ENCODE measurements at places on chromosomes 5 and 9.
A peak's percentile ranks its signal among the peaks of the same experiment; 100 is the strongest.

- no peak for DNase-seq
Measured at GRCh38 chr9:97318433-97318832, 11.0 kb downstream of the CCDC180 start.

- DNase-seq: no peak
Measured at GRCh38 chr5:106167766-106168165, 1503.0 kb downstream of the EFNA5 start.

- DNase-seq: no peak
Measured at GRCh38 chr5:68277431-68277830, 61.9 kb downstream of the PIK3R1 start.

GRCh38 chr9:109792951-109793546, 13.1 kb downstream of the PALM2AKAP2 start:
- DNase-seq: no peak

DNA sequence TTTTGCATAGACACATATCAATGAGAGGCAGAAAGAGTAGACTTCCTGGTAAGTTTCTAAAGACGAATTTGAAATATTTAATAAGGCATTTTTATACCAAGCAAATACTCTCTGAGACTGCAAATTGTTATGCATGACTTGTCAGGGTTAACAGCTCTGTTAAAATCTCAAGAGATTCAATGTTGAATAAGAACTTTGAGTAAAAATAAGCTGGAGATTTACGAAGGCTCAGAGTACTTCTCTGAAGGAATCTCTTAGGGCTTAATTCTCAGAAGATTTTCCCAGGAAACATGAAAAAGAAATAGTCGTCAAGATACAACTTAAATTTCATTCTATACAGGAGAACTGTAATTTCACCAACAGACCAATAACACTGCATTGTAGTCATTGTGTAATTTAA, 259.4 kb downstream of the CDH18 start:
- DNase-seq: no peak

DNA sequence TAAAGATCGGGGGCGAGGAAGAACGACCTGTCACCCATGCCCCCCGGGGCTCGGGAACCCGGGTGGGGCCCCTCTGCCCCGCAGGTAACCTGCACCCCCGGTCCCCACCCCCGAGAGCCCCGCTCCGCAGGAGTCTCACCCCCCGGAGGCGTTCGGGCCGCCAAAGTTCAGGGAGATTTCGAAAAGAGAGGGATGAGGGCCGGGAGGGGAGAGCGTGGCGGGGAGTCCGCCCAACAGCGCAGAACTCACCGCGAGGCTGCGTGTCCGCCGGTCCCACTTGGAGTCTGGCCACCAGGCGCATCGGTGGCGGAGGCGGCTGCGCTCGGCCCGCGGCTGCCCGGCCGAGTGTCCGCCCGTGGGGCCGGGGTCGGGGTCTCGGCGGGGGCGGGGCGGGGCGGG, at the start of gene PHF19:
PHF19 (minus strand) TSS at position 347 of the 399 bp plus-strand sequence. CDS start 2,447 bp downstream, outside the sequence.
- DNase-seq: no peak

DNA sequence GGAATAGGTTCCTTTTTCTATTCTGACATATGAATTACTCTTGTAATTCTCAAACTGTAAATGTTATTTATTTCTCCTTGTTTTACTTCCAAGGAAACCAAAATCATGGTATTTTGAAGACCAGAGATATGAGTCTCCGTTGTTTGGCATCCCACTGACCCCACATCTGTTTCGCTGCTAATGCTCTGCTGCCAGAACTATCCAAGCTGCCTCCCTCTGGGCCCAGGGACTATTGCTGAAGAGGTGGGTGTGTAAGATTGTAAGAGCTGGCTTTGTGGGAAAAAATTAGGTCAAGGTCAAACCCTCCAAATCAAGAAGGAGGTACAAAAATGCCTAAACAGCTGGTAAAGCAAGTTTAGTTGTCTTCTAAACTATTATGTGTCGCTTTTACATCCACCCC, 129.4 kb upstream of the MYO10 start:
- DNase-seq: no peak

- DNase-seq: no peak
Measured at GRCh38 chr5:33854733-33855151, 37.0 kb downstream of the ADAMTS12 start.

- DNase-seq: no peak
Measured at GRCh38 chr5:63125862-63126261, 547.2 kb downstream of the LRRC70 start.

DNA sequence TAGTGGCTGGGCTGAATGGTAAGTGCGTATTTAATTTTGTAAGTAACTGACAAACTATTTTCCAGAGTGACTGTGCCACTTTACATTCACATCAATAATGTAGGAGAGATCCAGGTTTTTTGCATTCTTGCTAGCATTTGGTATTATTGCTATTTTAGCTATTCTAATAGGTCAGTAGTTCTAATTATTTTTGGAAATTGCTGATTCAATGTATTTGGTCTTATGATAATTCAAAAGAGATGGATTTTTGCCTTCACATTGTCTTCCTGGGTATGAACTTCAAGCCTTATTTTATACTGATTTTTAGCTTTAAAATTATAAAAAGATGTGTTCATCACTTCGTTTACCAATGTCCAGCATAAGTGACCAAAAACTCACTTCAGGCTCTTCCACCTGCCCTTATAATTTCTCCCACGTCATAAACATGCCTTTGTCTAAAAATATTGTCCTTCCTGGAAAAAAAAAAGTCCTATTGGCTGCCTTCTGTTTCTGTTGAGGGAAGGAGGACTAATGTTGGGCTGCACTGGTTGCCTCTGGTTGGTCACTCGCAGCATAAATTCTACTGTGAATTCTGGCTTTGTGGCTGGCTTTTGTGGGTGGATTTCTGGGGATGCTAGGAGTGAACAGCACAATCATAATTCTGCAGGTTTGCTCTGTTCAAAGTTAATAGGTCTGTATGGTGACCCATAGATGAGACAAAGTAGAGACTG, 15.2 kb downstream of the FOXD1 start:
- DNase-seq: no peak

- no peak for DNase-seq
Measured at GRCh38 chr5:131109540-131110255, 55.4 kb downstream of the HINT1 start.

GRCh38 chr5:20618340-20618739, 630.3 kb upstream of the CDH18 start:
- no peak for DNase-seq

DNA sequence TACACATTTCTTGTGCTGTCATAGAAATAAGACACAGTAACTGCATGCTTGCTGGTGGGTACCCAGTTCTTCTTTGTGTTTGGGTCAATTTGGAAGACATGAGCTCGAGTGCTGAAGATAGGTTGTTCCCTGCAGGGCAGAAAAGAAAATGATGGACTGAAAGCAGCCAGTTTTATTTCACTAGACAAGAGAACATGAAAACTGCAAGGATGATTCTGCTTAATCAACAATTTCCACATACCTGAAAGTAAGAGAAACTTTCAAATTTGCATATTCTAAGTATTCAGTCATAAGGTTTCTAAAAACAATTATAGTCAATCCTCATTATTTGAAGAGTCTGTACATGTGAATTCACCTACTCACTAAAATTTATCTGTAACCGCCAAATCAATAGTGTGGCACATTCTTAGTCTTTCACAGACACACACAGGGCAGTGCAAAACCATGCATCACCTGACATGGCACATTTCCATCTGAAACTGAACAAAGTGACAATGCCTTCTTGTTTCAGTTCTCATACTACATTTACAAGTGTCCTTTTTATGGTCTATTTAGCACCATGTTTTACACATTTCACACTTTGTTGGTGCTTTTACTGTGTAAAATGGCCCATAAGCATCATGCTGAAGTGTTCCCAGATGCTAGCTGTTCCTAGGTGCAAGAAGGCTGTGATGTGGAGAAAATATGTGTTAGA, 56.9 kb downstream of the HOMER1 start:
- no peak for DNase-seq

DNA sequence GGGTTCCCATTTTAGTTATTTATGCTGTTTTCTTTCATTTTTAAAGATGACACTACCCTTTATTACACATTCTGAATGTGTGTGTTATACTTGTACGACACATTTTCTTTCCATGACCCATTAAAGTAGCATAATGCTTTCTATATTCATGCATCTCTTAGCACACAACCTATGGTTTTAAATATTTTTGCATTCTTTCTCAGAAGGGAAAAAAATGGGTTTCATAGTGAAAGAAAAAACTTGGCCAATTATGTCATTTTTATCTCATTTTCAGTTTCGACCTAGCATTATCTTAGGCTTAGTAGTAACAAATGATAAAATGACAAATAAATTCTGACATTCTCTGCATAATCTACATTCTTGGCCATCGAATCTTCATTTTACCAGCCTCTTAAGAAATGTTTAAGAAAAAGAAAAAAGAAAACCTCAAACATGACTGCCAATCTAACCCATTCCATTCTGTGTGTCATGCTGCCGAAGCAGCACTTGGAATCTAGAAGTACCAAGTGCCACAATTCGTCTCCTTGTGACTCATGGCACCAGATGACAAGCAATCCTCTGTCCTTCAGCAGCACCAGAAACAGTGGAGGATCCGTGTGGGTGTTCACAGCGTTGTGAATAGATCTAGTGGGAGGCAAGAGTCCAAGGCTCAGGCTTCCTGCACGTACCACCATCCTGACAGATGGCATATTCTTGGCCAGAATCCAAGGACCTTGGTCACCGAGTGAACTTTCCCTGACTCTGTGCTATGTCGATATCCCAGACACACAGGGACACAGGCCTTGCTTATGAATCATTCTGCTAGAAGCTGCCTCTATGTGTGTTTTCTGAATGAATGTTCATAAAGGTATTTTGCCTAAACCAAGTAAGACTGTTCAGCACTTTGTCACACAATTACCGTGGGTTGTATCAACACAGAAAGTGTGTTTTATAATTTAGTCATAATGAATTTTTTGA, 502.7 kb downstream of the NR2F1-AS1 start:
- peak; percentile 96 for DNase-seq

DNA sequence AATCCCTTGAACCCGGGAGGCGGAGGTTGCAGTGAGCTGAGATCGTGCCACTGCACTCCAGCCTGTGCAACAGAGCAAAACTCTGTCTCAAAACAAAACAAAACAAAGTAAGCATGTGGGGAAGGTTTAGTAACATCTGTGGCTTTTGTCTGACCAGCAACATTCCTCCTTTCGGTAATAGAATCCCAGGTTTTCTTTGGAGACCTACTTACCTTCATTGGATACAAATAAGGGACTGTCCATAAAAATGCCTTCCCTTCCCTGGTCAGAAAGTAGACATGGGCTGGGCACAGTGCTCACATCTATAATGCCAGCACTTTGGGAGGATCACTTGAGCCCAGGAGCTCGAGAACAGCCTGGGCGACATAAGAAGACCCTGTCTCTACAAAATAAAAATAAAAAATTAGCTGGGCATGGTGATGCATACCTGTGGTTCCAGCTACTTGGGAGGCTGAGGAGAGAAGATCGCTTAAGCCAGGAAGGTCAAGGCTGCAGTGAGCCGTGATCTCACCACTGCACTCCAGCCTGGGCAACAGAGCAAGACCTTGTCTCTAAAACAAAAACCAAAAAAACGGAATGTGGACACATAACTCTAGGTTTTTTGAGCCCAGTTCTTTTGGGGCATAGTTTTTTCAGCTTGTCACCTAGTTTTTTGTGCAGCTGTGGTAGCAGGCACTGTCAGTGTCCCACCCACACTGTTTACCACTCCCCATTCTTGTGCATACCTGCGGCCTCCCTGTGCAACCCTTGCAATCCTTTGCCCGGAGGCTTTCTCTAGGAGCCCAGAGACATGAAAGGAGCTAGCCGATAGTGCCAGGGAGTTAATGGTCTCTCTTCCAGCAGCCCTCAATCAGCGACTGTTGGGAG, 9.0 kb upstream of the SPINK4 start:
- DNase-seq: no peak

DNA sequence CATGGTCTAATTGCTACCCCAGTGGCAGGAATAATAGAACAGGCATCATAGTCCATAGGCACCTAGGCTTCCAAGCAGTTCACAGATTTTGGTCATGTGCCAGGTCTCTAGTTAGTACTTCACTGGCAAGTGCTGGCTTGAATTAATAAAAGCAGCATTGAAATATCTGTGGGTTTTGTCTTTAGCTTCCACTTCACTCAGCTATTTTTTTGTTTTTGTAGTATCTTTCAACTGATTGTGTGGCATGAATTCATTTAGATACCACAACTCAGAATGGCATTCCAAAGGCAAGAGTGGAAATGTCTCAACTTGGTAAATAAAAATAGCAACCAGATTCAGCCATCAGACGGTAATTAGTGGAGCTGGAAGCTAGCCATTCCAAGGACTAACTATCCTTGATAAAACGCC, 27.9 kb upstream of the ITGA2 start:
- no peak for DNase-seq

GRCh38 chr5:157279605-157280239, 13.8 kb downstream of the CYFIP2 start:
- DNase-seq: no peak

DNA sequence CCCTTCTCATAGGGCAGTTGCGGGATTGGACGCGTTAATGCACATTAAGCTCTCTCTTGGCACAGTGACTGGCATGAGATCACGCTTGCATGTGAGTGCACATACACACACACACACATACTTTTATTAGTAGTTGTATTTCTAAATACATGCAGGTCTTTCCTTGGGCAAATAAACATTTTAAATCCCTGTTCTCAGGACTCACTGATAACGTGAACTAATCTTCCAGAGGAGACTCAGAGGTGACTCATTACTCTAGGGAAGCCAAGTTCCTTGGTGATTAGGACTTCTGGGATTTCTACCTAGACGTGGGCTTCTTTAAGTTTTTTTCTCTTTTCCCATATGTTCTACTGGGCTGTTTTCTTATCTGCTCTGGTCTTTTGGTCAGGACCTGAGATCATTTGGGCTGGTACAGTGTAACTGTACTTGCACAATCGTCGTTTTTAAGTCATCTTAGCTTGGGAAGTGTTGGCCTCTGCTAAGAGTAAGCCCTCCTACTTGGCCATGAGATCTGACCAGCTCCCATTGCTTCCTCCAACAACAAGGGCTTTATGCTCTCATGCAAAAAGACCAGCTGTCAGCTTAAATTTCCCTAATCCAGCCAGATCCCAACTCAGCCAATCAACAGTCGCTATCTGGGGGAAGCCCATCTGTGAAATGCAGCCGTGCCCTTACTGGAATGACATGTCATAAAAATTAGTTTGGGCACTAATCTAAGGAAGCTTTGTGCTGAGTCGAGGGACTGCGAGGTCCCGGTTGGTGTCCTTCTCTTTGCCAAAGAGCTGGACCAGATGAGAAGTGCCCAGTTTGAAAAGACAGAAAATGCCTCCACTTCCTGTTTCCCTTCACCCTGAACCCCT, 176.4 kb upstream of the ANKRD55 start:
- DNase-seq: peak; percentile 60
